Stimulated activated naive CD8-positive, alpha-beta T cell treated with anti-CD3 and anti-CD28 coated beads, Interleukin-15, Interleukin-2, amounts not matched to agents 100 U/mL and 50 U/mL, for 24 hours (primary cell): ENCODE measurements at places on chromosomes 5 and 9.

DNA sequence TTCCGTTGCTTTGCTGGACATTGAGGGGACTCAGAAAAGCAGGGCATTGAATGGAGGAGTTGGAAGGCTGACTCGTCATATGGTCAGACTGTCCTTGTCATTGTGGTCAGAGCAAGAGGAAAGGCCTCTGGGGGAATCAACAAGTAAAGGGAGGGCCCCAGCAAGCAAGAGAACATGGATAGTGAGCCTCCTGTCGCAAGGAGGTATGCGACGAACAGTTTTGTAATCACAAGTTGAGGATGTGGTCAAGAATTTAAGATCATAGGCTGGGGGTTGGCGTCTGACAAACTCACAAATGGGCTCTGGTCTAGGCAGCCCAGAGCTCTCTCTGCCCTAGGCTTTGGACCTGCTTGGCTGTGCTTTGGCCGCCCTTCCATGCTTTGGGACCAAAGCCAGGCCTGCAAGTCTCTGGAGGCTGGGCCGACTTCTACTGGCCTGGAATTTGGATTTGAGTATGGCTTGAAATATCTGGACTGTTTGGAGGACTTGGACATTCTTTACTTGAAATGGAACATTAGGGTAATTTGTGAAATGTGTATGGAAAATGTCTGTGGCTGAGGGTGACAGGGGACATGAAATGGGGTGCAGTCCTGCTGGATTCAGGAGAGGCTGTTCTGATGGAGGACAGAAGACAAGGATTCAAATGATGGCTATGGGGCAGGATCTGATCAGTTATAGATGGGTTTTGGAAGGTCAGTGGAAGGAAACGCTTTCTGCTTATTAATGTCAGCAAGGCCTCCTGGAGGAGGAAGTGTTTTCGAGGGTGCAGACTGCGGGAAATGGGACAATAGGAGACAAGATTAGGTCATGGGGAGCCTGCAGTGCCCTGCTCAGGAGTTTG lies 19.2 kb upstream of the NDST1 start:
- no peak for DNase-seq

DNA sequence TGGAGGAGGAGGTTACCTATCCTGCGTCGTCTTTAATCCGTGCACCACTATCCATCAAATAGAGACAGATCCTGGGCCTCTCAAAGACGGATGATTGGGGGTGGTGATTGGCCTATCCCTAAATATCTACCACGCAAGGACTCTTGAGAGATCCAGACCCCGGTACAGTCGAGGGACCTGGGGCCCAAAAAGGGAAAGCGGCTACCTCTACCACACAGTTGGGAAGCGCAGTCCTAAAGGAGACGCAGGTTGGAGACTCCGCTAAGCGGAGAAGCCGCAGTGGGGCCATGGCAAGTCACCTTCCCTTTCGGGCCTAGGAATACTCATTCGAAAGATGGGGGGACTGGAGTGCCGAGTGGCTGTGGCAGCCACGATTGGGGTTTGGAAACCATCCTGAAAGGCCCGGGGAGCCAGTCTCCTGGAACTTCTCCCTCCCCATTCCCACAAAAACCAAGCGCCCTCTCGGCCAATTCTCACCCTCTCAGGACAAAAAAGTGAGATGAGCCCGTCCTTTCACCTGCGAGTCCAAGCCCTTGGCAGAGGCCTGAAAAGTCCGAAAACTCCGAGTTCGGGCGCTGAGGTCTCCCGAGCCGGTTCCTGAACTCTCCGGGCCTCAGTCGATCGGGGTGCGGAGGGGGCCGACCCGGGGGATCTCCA lies 499 bp upstream of the FOXE1 start:
- DNase-seq = no peak

GRCh38 chr9:129322022-129322621 lies 144.1 kb upstream of the IER5L start:
- no peak for DNase-seq

DNA sequence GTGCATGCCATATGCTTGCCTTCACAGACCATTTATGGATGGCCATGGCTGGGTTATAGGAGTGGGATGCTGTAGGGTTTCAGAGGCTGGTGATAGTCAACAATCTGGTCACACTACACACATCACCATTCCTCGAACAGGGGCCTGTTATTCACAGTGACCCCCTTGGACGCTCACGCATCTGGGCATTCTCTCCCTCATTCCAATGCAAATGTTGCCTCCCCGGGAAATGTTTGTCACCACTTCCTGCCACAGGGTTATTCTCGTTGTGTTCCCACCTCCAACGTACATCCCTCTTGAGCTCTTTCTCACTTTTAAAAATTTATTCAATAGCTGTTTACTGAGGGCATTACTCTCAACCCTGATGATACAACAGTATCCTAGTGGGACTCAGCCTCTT lies 135.4 kb downstream of the SCAMP1 start:
- no peak for DNase-seq

DNA sequence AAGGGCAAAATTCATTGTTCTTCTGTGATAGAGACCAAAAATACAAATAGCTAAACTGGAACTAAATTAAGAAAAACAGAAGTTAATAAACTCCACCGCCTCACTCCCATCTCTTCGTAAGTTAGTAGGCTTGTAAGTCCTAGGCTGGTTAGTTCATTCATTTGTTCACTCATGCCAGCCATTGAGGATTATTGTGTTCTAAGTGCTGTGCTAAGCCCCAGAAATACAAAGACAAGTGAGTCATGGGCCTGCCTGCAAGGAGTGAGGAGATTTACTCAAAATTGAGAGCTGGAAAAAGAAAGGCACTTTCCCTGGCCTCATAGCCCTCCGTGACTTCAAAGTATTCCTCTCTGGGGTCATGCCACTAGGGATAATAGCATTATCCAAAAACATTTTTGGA lies 8.5 kb downstream of the DOCK8 start:
- no peak for DNase-seq

- DNase-seq = no peak
Observed at GRCh38 chr5:172975289-172975688, 8.3 kb upstream of the ATP6V0E1 start.

GRCh38 chr5:80569961-80570786 lies at the start of gene ANKRD34B:
TSS of gene ANKRD34B (minus strand) at chr5:80570280. CDS start at chr5:80560019, 10,261 bp downstream.
- peak; percentile 48 for DNase-seq

- no peak for DNase-seq
Observed at GRCh38 chr5:35331956-35332950, 102.0 kb upstream of the PRLR start.

GRCh38 chr5:100950985-100951384 lies 47.9 kb upstream of the ST8SIA4 start:
- DNase-seq = no peak

DNA sequence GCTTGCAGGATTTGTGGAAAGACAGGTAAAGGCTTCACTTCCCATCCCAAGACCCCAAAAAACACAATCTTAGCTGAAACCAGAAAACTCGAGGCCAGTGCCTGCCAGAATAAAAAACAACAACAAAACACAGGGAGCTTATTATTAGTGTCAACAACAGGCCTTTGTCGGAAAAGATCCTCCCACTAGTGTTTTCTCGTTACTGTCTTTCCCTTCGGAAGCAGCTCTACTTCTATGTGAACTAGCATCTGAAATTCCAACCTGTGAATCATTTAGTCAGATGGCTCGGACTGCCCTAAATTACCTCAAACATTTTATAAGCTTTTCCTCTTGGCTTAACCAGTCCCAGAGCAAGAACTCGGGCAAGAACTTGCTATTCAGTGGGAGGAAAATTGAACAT lies 122.2 kb upstream of the GNA14 start:
- no peak for DNase-seq

GRCh38 chr9:21043841-21044240 lies 12.4 kb upstream of the HACD4 start:
- no peak for DNase-seq

- no peak for DNase-seq
Observed at GRCh38 chr5:180380856-180381255, 27.7 kb upstream of the GFPT2 start.

DNA sequence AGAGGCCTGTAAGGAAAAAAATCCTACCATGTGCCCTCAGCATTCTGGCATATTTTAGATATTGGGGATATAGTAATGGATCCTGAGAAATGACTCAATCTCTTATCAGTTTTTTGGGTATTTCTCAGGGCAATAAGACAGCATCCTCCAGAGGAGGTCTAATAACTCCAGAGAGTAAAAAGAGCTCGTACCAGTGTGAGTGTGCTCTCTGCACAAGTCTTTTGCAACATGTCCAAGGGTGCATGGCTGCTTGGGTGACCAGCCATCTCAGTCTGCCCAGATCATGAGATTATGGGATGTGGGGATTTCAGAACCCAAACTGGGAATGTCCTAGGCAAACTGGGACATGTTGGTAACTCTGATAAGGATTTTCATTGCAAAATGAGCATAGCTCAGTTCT lies 15.3 kb downstream of the ASPN start:
- DNase-seq = no peak

GRCh38 chr5:167665841-167666375 lies 625.5 kb upstream of the WWC1 start:
- DNase-seq = no peak

DNA sequence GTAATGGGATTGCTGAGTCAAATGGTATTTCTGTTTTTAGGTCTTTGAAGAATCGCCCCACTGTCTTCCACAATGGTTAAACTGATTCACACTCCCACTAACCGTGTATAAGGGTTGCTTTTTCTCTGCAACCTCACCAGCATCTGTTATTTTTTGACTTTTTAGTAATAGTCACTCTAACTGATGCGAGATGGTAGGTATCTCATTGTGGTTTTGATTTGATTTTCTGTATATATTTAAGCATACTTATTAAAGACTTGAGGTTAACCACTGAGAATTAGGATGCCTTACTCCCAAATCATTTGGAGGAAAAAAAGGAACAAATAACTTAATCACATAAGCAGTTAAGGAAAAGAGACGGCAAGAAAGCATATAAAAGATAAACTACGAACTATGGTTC lies 181.6 kb upstream of the FST start:
- no peak for DNase-seq

GRCh38 chr5:31577438-31577837 lies 45.3 kb downstream of the C5orf22 start:
- no peak for DNase-seq

DNA sequence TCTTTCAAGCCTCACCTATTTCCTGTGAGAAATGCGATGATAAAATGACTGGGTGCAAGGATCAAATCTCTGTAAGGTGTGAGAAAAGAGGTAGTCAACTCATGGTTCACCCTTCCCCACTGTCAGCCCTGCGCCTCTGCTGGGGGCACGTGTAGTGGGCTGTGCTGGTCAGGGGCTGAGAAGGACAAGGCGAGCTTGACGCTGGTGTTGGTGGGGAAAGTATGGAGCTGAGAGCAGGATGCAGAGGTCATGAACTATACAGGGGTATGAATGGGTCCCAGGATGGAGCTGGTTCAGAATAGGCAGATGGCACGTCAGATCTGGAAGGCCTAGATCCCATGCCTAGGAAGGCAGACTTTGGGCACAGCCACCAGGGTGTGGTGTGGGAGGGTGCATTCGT lies 20.6 kb downstream of the PITX1 start:
- DNase-seq = no peak

- no peak for DNase-seq
Observed at GRCh38 chr9:109477258-109478050, 20.7 kb downstream of the PTPN3 start.

DNA sequence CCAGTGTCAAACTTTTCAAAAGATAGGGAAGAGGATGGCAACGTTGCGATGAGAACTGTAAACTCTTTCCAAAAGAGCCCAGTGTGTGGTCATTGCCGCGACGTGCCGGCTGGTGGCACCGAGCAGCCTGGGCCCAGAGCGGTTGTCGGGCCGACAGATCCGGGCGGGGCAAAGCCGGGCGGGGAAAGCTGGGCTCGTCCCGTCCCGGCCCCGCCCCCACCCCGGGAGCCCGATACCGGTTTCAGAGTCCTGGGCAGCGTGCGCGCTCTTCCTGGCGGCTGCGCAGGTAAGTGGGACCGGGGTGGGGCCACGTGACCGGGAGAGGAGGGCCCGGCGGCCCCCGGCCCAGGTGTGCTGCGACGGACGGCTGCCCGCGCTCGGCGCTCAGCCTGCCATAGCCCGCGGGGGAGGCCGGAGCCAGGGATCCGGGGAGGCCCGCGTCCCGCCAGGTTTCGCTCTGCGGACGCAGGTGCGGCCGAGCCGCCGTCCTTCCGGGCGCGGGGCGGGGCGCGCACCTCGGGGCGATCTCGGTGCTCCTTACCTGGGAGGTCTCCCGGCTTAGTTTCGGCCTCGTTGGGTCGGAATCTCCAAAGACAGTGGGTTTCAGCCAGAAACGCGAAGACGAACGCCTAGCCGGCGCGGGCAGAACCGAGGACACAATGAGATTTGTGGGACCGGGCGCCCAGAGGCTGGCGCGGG lies at the start of gene MARVELD2:
Gene MARVELD2, plus strand, starts transcription at position 232 of the 699 bp plus-strand sequence. CDS start 4,270 bp downstream, outside the sequence.
- DNase-seq = peak; percentile 56

DNA sequence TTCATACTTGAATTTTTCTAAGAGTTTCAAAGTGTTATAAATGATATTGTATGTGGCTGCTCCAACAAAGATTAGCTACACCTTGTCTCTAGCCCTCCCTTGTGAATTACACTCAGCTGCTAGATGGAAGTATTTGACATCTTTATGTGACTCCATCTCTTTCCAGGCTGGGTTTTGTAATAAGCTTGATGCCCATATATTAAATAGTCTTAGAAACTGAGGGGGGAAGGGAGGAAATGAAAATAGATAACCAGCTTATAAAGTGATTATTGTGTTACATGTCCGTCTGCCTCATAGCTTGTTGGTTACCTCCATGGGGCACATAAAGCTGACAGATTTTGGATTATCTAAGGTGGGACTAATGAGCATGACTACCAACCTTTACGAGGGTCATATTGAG lies 63.4 kb downstream of the CD180 start:
- DNase-seq = no peak

DNA sequence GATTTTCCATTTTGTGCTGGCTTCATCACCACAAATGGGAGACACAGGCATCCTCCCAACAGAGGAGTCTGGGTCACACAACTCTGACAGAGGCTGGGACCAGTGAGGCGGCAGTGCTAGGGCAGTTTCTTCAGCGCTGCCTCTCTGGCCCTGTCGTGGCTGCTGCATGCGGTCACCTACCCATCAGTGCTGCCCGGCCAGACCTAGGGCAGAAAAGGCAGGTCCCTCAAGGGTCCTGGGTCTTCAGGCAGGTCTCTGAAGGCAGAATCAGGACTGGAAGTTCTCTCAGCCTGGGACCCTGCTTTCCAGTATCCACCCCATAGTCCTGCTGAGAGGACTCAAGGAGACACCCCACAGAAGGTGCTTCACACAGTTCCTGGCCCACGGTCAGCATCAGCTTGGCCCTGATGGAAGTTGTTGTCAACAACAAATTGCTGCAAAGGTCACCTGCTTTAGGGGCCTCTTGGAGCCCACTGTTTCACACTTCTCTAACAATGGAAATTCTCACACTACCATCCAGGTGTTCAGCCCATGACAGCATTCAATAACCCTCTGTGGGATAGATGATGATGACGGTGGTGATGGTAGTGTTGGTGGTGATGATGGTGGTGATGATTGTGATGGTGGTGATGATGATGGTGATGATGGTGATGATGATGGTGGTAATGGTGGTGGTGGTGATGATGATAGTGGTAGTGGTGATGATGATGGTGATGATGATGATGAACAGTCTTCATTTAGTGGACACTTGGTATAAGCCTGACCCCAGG lies 146.4 kb upstream of the PPP1R26 start:
- DNase-seq = no peak

GRCh38 chr5:143896966-143897365 lies 85.0 kb downstream of the HMHB1 start:
- no peak for DNase-seq

GRCh38 chr5:105806596-105806995 lies 1864.1 kb downstream of the EFNA5 start:
- no peak for DNase-seq
